ENCODE measurements at places on chromosomes 12 and 14.
A peak's percentile ranks its signal among the peaks of the same experiment; 100 is the strongest.

GRCh38 chr12:23704992-23705943 lies 244.2 kb downstream of the SOX5 start:
- no peak for DNase-seq

GRCh38 chr14:96201965-96202364 lies 2.7 kb upstream of the BDKRB2 start:
- DNase-seq, result no peak

- no peak for DNase-seq
Observed at GRCh38 chr14:102949062-102949800, 26.8 kb downstream of the AMN start.

DNA sequence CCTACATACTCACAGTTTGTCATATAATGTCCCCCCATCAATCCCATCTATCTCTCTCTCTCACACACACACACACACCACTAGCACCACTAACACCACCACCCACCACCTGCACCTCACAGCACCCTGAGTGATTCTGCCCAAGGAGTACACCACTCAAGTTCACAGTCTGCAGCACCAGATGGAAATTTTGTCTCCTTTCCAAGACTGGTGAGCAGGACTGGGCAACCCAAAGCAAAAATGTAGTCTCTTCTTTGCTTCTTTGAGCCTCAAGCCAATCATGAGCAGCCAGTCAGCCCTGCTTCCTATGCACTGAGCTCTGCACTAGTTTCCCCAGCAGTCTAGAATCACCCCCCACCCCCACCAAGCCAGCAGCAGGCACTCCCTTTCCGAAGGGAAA lies 15.0 kb upstream of the ARMH4 start:
- DNase-seq, result no peak

DNA sequence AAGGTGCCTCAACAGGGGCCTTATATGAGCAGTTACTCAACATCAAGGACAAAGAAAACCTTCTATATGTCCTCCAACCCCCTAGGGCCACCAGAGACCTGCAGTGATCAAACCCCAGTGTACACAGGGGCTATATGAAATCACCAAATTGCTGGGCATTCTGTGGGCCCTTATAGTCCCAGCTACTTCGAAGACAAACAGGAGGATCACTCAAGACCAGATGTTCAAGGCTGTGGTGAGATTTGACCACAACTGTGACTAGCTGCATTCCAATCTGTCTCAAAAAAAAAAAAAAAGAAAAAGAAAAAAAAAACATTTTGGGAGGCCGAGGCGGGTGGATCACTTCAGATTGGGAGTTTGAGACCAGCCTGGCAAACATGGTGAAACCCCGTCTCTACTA lies 51.0 kb upstream of the PRB2 start:
- no peak for DNase-seq

DNA sequence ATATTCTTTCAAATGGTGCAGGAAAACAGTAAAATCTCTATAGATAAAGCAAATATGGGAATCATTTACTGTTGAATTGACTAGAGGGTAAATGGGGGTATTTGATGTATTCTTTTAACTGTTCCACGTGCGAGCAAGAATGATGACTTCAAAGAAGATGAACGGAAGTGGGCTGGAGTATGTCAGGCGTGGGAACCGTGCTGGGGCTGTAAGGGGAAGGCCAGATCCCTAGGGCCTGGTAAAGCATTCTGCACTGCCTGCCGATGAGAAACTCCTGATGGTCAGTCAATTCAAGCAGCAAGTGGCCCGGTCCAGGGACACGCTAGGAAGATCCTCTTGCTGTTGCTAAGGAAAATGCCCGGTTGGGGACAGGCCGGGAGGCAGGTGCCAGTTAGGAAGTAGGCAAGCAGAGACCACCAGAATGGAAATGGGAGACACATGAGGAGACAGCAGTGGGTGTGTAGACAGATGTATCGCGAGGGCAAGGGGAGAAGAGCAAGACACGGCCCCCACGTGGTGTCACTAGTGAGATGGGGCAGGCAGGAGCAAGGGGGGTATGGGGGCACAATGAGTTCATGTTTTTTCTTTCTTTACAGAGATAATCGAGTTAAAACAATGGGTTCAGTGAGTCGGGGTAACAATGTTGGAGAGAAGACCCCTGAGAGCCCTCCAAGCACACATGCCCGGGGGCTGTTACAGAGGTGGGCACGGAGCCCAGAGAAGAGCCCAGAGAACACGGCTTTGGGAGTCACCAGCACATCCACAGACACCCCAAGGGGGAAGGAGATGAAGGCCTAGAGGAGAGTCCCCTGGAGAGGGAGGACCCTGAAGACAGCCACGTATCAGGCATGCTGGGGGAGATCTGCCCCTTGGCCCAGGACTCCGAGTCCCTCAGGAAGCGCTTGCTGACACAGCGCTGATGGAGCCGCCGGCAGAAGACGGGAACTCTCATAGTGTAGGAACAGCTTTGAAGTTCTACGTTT lies 37.2 kb downstream of the FBXO21 start:
- no peak for DNase-seq

- DNase-seq, result peak; percentile 73
Observed at GRCh38 chr14:100065942-100066574, 836 bp downstream of the EVL start.

GRCh38 chr12:14290951-14291350 lies 74.5 kb upstream of the ATF7IP start:
- no peak for DNase-seq

- DNase-seq, result no peak
Observed at GRCh38 chr14:103360548-103360947, 24.7 kb upstream of the MARK3 start.

DNA sequence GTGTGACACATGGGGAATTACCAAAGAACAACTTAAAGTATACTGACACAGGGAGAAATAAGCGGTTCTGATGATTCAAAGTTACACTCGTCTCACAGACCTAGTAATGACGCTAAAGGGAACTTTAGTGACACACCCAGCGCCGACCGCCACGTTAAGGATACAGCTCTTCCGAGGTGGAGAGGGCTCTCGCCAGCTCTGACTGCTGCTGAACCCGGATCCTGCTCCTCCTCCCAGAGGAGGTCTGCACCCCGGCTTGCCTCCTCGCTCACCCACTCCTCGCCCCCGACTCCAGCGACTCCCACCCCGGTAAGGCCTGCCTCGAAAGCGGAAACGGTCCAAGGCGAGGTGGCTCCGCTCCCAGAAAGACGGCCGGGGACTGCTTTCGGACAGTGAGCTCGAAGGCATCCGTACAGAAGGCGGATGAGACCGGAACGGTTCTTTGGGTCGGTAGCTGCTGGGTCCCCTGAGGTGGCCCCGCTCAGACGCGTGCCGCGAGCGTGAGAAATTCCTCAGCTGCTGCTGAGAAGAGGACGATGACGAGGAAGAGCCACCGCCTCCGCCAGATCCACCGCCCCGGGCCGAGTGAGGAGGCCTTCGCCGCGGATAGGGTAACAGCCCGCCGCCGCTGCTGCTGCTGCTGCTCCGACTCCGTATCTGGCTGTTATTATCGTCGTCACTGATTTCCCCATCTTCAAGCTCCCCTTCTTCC lies 643 bp downstream of the ZFC3H1 start:
- peak; percentile 63 for DNase-seq

DNA sequence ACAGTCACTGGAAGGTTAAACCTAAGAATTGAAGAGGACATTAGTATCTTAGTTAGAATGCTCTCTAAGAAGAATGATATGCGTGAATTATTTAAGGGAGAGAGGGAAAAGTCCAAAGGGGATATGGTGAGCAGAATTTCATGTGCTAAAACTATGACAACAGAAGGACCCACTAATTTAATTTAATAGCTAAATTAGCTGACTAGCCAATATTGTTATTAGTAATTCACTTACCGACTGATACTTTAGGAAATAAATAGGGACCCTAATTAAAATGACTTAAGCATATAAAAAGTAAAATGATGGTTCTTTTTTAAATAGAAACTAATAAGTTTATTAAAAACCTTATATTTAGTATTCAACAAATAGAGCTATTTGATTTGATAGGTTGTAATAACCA lies 179.6 kb downstream of the RASSF9 start:
- no peak for DNase-seq

DNA sequence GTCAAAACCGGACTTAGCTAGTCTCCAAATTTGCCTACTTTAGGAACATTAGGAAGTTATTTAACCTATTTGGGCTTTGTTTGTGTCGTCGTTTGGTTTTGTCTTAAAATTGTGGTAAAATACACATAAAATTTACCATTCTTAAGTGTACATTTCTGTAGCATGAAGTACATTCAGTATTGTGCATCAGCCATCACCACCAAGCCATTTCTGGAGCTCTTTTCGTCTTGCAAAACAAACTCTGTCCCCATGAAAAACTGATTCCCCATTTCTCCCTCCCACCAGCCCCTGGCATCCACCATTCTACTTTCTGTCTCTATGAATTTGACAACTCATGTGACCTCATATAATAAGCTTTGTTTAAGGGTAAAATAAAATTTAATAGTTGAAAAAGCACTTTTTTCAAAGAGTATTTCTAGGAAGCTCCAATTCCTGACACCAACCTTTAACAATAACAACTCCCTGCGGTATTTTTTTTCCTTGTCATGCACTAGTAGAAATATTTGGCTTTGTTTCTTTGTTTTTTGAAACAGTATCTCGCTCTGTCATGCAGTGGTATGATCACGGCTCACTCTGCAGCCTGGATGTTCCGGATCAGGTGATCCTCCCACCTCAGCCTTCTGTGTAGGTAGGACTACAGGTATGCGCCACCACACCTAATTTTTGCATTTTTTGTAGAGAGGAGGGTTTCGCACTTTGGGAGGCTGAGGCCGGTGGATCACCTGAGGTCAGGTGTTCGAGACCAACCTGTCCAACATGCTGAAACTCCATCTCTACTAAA lies 3.6 kb upstream of the UBC start:
- DNase-seq, result no peak

DNA sequence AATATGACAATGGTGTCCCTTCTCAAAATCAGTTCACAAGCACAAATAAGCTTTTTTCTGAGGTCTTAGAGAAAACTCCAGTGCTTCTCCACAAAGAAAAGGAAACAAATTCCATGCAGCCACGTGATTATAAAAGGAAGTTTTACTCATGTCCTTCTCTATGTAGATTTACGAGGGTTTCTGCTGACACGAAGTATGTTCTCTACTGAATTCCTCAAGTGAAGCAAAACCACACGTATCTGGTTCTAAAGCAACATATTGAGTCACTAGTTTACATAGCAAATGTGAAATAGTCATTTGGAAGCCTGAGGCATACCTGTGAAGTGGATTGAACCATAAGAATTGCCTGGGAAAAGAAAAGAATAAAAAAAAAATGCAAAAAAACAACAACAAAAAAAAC lies 31.9 kb downstream of the BMP4 start:
- no peak for DNase-seq

DNA sequence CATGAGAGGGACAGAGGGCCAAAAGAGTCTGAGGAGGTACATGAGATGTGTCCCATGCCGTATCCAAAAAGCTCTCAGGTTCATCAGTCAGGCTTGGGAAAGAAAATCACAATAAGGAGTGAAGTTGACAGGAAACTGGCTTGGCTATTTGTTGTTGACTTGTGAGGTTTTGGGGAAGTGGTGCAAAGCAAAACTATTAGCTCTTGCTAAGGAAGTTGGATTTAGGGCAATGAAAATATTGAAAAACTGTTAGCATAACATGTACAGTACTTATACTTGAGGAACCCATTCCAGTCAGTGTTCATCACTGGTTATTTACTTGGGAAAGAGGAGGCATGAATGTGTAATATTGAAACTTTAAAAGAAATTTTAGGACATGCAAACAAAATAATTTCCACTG lies 145.9 kb downstream of the DUSP6 start:
- DNase-seq, result no peak

GRCh38 chr14:99663386-99664057 lies 18.6 kb downstream of the HHIPL1 start:
- no peak for DNase-seq

DNA sequence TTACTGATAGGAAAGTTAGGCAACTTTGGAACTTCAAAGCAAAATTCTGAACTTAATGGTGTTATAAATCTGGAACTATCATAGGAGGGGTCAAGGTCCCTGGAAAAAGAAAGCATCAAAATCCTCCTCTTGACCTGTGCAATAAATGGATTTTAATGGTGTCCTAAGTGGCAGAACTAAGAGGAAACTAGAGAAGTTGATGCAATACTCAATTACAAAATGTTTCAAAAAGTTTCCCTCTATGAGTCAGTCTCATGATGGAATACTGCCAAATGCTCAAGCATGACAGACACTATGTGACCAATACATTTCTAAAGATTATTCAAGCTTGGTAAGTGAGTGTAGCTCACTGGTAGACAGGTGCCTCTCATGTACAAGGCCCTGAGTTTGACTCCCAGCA lies 47.7 kb upstream of the ERGIC2 start:
- DNase-seq, result no peak

GRCh38 chr12:87985069-87985675 lies 44.0 kb downstream of the C12orf50 start:
- no peak for DNase-seq

DNA sequence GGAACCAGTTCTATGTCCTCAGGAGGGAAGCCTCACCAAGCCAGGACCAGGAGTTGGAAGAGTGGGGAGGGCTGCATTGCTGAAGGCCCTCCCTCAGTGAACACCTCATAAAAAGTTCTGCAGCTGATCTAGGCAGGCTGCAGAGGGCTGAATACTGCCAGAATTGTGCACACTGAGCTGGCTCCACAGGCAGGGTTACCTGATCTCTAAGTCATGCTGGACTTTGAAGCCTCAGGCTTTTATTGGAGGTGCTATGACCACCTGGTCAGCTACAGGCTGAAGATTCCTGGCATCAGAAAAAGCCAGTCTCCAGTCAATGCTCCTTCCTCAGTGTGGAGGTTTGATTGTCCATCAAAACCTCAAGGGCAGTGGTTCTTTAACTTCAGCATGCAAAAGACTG lies 39.7 kb downstream of the FOS start:
- no peak for DNase-seq

DNA sequence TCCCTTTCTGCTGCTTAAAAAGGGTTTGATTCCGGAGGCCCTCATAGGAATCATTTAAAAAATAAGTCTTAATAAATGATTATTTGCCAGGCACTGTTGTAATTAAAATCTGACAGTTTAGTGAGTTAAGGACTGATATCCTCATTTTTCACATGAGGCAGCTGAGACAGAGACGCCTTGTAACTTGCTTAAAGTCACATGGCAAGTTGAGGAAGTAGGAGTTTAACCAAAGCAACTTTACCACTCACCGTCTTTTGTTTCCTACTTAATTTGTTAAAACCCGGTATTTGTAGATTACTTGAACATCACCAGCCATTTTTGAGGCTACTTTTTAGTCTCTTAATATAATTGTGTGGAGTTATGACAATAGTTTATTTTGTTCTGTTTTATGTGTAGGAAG lies 2.4 kb downstream of the TIGAR start:
- DNase-seq, result no peak

DNA sequence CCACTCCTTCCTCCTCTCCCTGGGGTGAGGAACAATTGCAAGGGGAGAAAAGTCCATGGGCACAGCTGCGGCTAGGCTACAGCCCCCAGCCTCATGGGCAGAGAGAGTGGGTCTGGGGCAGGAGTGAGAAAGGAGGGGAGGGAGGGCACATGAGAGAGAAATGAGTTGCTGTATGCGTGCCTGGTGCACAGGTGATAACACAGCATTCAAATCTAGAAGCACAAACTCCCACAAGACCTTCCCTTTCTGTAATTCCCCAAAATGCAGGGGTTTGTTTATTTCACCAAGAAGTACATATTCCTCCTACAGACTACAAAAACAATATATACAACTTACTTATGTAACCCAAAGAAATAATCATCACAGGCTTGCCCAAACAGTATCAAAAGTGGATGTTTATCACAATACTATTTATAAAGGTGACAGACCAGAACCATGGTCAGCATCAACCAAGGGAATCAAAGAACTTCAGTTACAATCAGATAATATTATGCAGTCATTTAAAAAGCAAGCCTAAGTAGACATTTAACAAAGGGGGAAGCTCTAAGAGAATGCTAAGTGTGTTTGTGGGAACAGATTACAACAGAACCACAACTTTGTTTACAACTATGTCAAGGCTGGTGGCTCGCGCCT lies 54.2 kb downstream of the ITPK1 start:
- no peak for DNase-seq

Data from activated T-helper 9 cell treated with anti-CD3 and anti-CD28 coated beads, Interleukin-2, amount 50 U/mL, for 16 hours (primary cell).